ENCODE measurements at places on chromosomes 2 and 18.

- DNase-seq = no peak
Observed at GRCh38 chr2:7672027-7672684, 754.9 kb downstream of the RNF144A start.

GRCh38 chr2:53969968-53970723 is 647 bp downstream of the PSME4 start:
- no peak for DNase-seq

DNA sequence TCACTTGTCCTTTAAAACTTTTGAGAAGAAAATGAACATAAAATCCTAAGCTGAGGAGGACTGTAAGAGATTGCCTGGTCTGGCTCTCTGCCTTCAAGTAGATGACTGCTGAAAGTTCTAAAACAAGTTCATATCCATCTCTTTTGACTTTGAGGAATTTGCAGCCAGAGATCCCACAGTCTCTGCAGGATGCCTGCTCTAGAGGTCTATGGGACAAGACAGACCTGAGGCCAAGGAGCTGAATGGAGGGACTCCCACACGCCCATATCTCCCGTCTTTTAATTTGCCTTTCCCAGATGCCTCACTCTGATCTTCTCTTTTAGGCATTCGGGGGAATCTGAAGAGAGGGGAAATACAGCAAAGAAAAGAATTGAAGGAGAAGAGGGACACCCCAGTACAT is 255.9 kb upstream of the RASGRP3 start:
- DNase-seq = no peak

DNA sequence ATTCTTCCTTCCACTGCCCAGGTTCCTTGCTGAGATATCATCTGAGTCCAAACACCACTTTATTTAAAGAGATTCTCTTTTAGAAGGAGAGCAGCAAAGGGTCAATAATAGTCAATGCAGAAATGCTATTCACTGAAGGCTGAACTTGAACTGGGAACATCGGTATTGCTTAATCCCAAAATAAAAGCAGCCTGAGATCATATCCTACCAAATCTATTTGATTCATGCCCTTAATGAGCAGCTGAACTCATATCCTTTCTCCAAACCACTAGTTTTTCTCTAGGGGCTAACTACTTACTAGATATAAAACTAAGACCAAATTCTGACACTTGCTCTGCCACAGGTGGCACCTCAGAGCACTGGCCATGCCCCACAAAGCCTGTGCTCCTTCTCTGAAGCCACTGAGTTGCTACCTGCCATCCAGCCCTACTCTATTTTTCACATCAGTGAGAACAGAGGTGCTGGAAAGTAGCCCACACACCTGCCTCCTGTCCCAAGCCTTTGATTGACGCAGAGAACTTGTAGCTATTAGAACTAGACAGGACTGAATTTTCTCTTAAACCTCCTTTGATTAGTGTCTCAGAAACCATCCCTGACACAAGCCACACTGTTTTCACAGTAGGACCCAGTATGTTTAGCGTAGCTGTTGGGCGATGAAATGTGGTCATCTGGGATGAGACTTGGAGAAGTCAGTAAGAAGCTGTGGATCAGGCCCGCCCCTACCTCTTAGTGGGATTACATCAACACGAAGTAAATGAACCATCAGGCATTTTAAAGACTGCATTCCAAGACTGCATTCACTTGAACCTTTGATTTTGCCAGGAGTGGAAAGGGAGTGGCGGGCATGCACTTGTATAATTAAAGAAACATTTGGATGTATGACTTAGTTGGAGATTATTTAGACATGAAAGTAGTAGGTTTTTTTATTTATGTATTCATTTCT is 124.3 kb downstream of the RBMS1 start:
- DNase-seq = no peak

DNA sequence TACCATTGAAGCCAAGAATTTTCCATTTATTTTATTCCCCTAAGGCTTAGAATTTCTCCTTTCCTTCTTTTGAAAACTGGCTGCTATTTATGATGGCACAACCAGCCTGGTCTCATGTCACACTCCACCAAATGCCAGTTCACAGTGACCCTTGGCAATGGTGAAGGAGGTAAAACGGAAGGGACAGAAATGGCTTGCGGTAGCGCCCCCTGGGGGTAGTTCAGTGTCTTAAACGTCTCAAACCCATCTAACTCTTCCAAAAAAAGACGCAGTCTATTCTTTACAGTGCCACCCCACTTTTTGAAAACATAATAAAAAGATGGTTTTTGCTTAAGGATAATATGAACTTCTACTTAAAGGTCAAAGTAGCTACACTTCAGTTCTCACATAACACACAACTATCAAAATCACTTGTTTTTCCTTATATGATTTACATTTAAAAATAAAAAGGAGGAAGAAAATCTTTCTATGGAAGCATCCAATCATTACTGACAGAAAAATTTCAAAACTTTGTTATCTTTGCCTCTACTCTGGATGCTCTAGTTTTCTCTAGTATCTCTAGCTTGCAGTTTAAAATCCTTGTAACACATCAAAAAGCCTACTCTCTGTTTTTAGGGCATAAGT is 28.0 kb downstream of the PNO1 start:
- peak; percentile 46 for DNase-seq

DNA sequence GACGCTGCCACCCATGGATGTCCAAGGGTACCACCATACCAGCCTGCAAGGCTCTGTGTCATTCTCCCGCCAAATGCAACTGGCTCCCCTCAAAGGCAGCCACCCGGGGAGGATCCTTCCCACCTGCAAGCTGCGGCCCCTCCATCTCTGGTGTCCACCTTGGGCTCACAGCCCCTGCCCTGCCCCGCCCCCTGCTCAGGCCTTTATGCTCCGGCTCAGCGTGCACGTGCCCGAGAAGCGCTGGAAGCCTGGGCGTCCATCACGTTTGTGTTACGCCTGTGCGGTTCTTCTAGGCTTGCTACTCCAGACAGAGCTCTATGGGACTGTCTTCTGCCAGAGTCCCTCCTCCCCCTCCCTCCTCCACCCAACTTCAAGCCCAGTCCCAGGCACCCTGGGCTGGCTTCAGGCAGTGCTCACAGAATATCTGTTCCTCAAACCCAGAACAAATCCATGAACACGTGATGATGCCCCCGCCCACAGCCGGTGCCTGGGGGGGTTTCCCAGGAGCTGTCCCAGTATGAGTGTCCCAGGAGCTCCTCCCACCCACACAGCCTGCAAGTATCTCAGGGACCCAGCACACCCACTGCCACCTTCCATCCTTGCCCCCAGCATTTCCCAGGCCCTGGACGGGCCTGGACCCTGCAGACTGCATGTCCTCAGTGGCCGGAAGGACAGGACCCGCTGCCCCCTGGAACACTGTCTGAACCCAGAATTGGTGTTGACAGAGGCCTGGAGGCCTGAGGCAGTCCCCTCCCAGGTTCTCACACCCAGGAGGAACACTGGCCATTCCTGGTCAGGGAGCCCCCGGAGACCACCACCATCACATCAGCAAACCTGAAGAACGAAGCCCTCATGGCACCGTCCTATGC is 30.3 kb downstream of the KIF1A start:
- no peak for DNase-seq

DNA sequence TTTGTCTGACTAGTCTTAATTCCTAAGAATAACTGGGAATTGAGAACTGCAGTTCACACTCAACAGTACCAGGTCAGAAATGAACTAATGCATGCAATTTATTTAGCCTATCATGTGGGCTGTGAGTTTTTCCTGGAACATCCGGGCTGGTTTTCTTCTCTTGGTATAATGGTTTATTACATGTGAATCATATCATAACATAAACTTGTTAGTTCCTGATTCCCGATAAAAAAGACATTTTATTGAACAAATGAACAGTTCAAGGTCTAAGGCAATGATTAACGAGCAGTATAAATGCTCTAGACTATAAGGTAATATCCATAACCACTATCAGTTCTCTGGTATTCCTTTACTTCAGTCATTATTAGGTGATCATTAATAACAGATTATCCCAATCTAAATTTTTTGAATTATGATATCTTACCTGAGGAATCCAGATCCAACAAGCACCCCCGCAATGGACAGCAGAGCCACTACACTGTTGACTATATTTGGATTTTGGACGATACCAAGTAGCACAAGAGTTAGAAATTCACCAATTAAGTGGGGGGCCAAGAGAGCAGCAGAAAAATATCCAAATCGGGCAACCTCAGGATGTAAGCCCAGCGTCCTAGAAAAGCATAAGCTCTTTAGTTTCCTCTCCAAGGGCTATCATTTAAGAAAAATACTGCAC is 19.0 kb downstream of the ABCG5 start:
- no peak for DNase-seq

DNA sequence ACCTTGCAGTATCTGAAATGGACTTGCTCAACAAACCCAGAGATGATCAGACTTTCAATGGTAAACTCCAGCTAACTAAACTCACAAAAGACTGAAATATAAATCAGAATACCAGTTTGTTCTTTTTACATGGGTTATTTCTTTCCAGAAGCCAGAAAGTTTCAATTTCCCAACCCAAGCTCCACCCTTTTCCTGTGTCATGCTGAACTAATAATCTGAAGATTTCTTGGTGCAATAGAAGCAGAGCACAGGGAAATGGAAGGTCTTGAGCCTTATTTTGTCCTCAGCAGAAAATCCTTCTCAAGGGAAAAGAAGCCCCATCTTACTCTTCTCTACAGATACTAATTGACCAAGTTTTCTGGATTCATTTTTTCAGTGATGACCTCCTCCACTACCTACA is 93.3 kb upstream of the PAPOLG start:
- DNase-seq = no peak

GRCh38 chr2:149040451-149040850 is 2.0 kb downstream of the LYPD6B start:
- DNase-seq = no peak
